ENCODE measurements at places on chromosomes 6 and 20.

GRCh38 chr6:92777146-92777740 lies 642.1 kb downstream of the EPHA7 start:
- DNase-seq: no peak

GRCh38 chr6:159068904-159069578 lies 24.2 kb upstream of the TAGAP start:
- no peak for DNase-seq

GRCh38 chr20:8457978-8458377 lies 325.9 kb downstream of the PLCB1 start:
- DNase-seq: no peak

DNA sequence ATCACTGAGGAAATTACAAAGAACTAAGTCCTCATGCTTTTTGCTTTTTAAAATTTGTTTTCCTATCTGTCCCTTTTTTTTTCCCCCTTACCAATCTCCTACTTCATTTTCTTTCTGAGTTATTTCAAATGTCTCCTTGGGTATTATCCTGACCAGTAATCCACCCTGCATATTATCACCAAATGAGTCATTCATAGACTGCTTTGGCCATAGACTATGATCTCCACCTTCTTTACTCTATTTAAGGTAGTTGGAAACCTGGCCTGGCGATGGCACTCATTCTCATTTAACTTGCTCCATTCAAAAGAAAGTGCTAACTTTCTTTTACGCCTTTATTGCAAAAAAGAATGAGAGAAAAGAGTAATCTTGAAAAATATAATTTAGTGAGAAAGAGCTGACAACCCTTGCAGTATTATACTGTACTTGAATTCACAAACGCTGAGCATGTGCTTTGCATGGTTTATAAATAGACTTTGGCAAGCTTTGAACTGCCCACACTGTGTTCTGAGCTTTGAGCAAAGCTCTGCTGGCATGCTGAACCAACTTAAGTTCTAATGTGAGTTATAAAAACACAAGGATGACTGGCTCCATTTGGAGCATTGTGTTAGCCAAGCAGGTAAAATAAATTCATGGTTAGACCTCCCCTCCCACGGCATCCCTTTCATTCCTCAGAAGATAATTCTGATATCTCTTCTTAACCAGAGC lies 198.9 kb downstream of the NKAIN2 start:
- no peak for DNase-seq

- no peak for DNase-seq
These were observed 18.7 kb downstream of the CDS2 start for GRCh38 chr20:5145365-5146098.

- no peak for DNase-seq
These were observed 220.8 kb downstream of the TRDN start for GRCh38 chr6:123415844-123416468.

- no peak for DNase-seq
These were observed 6.3 kb upstream of the PARD6B start for GRCh38 chr20:50724851-50725723.

DNA sequence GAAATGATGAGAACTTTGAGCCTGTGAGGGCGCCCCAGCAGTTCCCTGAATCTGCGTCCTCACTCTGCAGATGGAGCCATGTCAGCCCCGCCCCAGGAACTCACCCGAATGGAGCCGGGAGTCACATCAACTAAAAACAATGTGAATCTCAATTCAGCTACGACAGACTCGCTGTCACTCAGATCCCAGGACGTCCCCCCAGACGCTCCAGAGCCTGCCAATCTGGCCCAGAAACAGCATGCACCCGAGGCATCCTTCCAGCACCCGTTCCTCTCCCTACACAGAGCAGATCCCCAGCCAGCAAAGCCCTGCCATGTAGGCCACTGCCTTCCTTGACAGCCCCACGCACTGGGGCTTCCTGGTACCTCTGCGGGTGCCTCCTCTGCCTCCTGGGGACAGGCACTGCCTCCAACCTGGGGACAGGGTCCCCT lies 248.0 kb downstream of the TTLL2 start:
- no peak for DNase-seq

GRCh38 chr20:34993941-34994508 lies 38.4 kb downstream of the MYH7B start:
- no peak for DNase-seq

- no peak for DNase-seq
These were observed 38.4 kb upstream of the OCSTAMP start for GRCh38 chr20:46588532-46589511.

DNA sequence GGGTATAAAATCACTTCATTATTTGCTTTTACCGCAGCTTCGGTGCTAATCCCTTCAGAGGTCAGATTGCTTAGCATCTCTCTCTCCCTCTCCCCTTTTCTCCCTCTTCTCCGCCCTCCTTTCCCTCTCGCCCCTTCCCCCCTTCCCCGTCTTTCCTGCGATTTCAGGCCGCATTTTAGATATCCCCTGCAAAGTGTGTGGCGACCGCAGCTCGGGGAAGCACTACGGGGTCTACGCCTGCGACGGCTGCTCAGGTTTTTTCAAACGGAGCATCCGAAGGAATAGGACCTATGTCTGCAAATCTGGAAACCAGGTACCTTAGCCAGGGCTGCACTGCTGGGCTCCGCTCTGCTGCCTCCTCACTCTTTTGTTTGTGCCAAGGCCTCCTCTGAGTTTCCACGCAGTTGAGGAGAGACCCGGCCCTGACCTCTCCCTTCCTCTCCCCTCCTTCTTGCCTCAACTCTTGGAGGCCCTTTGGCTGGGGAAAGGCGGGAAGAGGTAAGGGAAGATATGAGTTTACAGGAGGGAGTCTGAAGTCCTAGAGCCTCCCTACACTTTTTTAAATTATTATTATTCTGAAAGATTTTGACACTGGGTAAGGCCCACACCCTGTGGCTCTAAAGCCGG lies 5.6 kb downstream of the NR2E1 start:
- DNase-seq: no peak
